ENCODE measurements at places on chromosomes 2 and 18.

GRCh38 chr2:217919781-217920351 lies 82.9 kb downstream of the TNS1 start:
- DNase-seq, result no peak

DNA sequence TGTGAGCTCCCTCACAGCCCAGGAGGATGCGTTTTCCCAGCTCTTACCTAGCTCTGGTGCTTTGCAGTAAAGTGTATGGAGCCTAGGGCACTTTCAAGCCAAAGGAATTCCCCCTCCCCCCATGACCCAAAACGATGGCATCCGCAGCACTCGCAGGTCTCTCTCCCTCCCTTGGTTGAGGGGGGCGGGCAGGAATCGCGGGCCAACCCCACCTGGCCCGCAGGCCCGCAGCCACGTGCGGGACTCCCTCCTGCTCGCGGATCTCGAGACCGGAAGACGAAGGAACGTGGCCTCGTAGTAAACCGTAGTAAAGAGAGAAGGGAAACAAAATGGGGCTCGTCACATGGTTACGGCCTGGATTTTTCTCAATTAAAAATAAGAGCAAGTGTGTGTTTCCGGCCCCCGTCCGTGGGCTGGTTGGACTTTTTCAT lies 8.5 kb downstream of the IRS1 start:
- DNase-seq, result no peak

- DNase-seq, result no peak
Measured at GRCh38 chr2:217941886-217942728, 60.7 kb downstream of the TNS1 start.

- no peak for DNase-seq
Measured at GRCh38 chr2:37402636-37403035, 58.2 kb downstream of the QPCT start.

DNA sequence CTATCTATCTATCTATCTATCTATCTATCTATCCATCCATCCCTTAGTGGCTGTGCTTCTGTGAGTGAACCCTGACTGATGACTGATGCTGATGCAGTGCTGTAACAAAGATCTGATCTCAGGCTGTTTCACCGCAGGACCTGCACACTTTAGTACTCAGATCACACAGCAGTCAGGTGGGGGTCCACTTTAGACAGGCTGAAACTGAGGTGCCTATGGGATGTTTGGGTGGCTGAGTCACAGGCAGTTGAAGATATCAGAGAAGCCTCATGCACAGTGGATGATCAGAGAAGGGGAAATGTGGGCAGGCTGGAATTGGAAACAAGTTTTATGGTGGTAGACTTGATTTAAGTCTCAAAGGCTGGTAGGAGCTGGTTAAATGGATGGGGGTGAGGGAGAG lies 156.4 kb downstream of the INSIG2 start:
- no peak for DNase-seq

GRCh38 chr2:138105358-138105757 lies 141.1 kb downstream of the HNMT start:
- no peak for DNase-seq

All from activated gamma-delta T cell treated with Interleukin-2 at 50 U/mL for 16 hours (primary cell).